ENCODE measurements at places on chromosomes 4 and X.

GRCh38 chr4:84569009-84569408 is 13.9 kb upstream of the CDS1 start:
- DNase-seq = no peak

- DNase-seq = peak; percentile 33
Observed at GRCh38 chr4:148056879-148057278, 325.0 kb downstream of the ARHGAP10 start.

- DNase-seq = no peak
Observed at GRCh38 chr4:16785793-16786527, 112.5 kb downstream of the LDB2 start.

GRCh38 chrX:150564838-150565237 is 3.6 kb upstream of the MTM1 start:
- DNase-seq = no peak

DNA sequence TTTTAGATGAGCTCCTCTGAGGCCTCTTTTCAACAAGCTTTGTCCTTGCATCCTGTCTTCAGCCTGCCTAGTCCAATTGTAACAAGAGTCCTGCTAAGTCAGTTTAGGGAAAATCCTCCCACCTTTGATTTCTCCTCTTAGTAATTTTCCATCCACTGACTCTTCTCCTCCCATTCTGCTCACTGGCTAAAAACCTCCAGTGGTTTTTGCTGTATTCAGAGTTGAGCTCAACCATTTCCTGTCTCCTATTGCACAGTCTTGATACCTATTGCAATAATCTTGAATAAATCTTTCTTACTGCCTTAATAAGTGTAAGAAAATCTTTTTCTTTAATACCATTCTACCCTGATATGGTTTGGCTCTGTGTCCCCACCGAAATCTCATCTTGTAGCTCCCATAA is 117.8 kb upstream of the ENPP6 start:
- DNase-seq = no peak

DNA sequence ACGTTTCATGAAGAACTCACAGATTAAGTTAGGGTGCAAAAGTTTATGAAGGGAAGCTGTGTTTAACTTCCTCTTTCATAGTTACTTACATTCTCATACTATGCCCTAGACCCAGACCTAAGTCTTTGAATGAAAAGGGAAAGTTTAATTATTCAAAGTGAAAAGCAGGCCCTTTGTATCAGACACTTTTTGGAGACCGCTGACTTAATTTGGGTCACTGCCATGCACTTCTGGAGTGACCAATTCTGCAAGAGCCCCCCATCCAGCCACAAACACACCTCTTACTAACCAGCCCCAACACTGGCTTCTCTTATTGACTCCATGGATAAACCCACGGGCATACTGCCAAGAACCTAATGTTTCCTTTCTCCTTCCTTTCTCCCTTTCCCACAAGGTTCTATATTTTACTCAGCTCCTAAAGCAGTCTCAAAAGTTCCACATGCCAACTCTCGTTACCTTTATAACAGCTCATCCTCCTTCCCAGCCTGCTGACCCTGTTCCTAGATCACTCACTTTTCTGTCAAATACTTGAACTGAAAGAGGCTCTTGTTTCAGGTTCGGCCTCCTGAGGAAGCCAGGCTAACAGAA is 34.5 kb downstream of the ABCE1 start:
- no peak for DNase-seq

DNA sequence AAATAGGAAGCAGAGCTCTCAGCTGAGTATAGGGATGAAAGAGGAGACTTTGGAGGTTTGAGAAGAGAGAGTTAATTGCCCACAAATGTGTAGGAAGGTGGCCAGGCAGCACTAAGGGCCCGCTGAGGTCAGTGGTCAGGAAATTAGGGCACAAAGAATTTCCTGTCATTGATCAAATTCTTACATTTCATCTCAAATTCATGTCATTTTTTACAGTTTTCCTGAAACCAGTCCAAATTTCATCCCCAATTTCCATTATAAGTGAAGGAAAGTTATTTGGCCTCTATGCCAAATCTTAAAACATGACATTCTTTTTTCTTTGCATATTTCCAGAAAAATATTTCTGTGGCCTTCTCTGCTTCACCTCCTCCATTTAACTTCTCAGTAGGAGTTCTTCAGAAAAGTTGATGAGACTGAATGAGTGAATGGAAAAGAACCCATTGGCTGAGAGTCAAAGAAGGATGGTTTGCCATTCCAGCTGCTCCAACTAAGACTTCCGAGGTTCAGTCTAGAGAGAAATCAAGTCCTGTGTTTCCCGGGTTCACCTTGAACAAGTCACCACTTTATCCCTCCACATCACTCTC is 68.7 kb upstream of the SPRY1 start:
- DNase-seq = no peak

- no peak for DNase-seq
Observed at GRCh38 chr4:153096344-153096743, 107.9 kb upstream of the TRIM2 start.

- no peak for DNase-seq
Observed at GRCh38 chr4:55256787-55257186, 89.3 kb upstream of the SRD5A3 start.

GRCh38 chr4:2596611-2597010 is 60.2 kb downstream of the FAM193A start:
- no peak for DNase-seq

DNA sequence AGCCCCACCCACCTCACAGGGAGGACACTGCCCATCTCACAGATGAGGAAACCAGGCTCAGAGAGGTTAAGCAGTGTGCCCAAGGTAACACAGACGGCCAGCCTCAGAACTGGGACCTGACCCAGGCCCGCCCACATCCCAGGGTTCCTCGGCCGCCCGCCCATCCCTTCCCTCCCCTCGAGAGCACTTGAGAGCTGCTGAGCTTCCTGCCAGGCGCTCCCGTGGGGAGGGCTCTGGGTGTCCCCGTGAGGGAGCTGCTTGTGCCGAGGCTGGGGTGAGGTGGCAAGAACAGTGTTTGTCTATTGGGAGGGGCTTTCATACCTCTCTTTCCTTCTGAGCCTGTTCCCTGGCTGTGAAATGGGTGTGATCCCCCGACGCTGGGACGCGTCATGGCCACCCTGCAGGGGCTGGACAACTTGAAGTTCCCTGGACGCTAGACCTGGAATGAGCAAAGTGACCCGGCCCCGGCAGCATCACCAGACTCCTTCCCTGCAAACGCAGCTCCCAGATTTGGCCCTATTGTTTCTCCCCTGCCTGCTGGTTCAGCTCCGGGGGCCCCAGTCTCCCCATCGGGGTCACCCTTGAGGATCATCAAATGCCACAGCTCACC is 204.9 kb downstream of the AFAP1 start:
- DNase-seq = no peak

GRCh38 chr4:169800541-169800940 is 42.8 kb upstream of the HPF1 start:
- no peak for DNase-seq
